ENCODE measurements at places on chromosomes 2 and 18.
A peak's percentile ranks its signal among the peaks of the same experiment; 100 is the strongest.

DNA sequence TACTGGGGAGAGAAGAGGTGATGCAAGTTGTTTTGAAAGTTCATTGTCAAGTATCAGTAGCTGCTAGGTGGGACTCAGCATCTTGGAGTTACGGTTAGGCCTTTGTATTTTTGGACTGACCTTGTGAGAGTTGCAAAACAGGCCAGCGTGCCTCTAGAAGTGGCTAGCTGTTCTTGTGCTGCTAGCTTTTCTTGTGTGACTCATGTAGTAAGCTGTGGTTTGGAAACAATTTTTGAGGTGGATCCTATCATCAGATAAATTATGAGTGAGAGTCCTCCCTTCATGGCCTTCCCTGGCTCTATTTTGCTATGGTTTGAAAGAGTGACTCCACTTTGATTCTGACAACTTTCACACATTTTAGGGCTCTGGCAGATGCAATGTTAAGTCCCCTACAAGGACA, 409.2 kb upstream of the HS6ST1 start:
- no peak for DNase-seq

DNA sequence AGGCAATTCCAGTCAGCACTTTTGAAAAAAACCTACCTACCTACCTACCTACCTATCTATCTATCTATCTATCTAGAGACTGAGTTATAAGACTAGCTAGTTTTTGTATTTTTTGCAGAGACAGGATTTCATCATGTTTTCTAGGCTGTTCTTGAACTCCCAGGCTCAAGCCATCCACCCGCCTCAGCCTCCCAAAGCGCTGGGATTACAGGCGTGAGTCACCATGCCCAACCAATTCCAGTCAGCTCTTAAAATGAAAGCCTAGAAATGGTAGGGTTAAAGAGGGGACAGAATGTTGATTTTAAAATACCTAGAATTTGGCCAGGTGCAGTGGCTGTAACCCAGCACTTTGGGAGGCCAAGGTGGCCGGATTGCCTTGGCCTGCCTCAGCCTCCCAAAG, 19.1 kb downstream of the MSH2 start:
- no peak for DNase-seq

DNA sequence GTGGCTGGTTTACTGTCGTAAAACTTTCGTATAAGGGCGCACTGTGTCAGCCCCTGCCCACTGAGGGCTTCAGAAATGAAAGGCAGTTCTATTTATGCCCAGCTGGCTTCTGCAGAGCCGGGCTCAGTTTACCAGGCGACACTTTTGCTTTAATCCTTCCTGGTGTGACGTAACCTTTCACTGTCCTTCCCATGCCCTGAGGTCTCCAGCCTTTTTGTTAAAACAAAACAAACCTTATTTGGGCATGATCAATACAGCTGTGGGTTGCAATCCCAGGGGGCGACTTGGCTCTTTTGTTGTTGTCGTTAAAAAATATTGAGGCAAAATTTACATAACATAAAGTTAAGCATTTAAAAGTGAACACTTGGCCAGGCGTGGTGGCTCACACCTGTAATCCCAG, 85.3 kb downstream of the AGAP1 start:
- no peak for DNase-seq

GRCh38 chr18:45056926-45057325, 376.2 kb downstream of the SETBP1 start:
- DNase-seq, result no peak

DNA sequence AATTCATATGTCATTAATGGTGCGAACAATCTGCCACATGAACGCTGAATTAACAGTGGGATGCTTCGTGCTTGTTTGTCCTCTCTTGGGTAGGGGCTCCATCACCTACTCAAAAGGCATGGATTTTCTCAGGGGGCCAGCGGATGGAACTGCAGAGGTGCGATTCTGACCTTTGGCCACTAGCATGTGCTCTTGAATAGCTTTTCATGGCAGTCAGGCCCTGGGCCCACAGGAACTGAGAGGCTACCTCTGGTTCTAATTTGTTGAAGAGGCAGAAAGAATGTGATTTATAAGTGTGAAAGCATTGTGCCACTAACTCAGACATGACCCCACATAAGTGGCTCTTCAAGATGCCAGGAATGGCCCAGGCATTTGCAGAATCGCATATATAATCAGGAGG, 283.2 kb downstream of the INSIG2 start:
- no peak for DNase-seq

DNA sequence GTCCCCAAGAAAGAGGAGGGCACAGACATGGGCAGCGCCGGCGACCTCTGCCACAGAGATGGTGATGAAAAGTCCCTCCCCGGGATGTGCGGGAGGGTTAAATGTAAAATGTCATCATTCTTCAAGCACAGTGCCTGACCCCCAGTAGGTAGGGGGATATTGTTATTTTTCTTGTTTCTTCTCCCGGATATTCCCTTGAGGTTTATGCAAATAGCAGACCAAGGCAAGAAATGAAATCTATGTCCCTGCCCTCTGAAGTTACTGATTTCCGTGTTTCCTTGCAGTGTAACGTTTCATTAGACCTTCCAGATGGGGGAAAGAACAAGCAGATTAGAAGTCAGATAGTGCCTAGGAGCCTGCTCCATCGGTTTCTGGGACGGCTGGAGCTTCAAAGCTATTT, 158.3 kb downstream of the KLHL29 start:
- DNase-seq, result no peak

DNA sequence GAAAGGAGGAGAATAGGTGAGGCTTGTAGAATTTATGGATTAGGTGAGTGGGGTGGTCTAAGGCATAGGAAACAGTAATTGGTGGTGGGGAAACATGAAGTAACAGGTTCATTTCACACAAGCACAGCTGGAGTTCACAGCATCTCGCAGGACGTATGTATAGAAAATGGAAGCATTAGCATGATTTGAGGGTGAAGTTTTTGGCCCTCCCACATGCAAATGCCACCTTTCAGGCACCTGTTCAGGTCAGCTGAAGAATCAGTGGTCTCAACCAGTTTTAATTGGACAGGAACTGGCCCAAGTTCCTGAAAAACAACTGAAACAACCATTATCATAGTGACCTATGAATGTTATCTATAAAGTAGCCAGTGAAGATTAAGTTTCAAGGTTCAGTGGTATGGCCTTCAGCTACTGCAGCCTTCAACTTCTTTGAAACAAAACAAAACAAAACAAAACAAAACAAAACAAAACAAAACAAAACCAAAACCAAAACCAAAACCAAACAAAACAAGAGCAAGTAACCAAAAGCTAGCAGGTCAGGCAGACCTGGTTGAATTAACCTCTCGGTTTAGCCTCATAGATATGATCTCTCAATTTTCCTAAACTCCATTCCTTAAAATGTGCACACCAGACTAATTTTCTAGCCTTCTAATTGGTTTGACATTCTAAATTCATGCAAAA, 102.1 kb upstream of the SPHKAP start:
- no peak for DNase-seq

DNA sequence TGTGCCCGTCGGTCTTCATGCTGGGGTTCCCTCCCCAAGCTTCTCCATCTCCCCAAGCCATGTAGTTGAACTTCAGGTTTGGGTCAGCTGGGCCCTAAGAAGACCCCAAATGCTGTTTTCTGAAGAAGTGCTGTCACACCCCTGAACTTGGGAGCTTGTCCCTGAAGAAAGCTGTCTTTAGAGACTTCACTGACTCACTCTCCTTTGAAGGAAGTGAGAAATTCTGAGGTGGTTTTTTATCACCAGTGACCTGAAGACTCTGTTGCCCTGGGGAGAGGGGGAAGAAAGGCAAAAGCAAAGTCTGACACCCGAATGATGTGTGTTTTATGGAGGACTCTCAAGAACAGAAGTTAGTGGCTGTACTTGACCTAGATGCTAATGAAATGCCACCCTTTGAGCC, 83.6 kb upstream of the BCL2L11 start:
- no peak for DNase-seq

DNA sequence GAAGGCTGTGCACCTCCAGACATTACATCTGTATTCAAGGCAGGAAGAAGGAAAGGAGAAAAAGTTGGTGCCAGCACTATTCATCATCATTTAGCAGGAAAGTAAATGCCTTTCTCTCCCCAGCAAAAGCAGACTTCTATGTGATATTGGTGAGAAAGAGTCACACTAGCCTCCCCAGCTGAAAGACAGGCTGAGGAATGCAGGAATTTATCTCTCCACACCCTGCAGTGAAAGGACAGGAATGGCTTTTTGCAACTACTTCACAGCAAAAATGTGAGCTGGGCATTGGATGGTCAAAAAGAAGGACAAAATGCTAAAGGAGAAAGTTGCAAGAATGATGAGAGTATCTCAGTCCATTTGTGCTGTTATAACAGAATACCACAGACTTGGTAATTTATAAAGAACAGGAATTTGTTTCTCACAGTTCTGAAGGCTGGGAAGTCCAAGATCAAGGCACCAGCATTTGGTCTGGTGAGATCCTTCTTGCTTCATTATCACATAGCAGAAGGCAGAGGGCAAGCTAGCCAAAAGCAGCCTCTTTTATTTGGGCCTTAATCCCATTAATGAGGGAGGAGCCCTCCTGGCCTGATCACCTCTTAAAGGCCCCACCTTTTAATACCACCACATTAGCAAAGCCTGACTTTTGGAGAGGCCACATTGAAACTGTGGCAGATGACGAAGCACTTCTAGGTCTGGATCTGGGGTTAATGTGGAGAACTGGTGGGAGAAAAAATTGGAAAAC, 388.1 kb upstream of the SLC14A2 start:
- no peak for DNase-seq

GRCh38 chr18:57122936-57123510, 23.9 kb upstream of the BOD1L2 start:
- DNase-seq, result no peak

- DNase-seq, result no peak
Observed at GRCh38 chr2:58055033-58055786, 8.6 kb downstream of the VRK2 start.

DNA sequence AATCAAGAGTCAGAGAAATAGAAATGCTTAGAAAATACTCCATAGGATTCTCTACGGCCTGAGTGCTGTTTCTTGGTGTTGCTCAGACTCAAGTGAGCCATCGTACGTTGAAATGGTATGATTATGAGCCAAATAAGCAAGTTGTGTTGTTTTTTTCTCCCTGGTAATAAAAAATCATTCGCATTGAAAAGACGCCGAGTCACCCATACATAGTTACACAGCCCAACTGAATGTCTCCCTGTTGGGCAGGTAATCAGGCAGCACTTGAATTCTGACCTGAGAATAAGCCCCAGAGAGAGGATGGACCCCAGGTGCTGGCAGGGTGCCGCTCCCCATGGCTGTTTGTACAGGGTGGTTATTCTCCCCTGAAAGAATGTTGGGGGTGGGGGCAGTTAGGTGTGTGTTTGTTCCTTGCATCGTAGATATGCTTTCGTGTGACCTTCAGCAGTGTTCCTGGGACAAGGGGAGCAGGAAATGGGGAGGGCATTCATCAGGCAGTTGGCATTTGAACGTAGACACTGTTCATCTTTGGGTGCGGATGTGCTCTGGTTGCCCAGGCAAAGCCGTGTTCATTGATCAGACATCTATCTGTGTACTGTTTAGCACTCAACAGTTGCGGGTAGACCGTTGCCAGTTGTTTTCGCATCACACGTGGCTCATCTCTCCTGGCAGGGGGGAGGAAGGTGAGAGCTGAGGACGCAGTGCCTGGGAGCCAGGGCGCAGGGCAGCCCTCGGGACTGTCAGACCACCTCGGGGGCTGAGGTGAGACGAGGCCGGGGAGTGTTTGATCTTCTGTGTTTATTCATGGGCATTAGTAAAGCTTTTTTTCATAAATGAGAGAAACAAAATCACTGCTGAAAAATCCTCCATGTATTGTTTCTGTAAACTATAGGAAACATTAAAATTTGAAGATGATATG, 27.3 kb downstream of the MTCL1 start:
- DNase-seq, result no peak

DNA sequence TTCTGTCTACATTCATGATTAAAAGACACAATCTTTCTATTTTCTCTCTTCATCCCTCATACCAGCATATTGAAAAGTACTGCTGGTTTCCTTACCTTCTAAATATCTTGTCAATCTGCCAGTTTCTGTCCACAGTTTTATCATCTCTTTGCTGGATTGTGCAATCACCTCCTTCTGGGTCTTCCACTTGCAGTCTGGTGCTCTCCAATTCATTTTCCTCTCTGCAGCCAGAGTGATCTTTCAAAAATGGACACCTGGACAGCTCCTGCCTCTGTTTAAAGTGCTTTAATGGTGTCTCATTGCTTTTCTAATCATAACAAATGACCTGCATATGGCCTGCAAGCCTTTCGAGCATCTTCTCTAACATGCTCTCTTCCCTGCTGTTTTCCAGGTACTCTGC, 94.0 kb downstream of the C1QL2 start:
- DNase-seq, result no peak

DNA sequence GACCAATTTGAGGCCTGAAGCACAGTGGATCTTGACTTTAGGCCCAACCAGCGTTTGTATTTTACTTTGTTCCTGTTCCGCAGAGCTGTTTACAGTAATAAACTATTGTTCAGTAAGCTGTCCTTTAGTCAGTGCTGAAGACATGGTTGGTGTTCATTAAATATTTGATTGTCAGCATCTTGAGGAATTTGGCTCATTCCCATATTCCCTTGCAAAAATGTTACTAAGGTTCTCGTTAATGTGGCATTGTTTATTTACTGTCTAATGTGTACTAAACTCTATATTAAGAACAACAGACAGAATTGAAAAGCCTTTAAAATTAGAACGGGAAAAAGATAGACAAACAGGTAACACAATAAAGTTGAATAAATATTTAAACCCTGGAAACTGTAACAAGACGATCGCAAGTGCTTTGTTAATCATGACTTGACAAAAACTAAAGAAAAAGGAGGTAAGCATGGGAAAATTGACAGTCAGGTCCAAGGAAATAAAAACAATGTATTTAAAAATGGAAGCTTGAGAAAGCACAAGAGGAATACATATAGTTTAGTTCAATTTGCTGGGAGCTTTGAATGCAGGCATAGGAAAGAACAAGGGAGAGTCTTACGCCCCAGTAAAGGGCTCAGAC, 1060.8 kb upstream of the CRIM1 start:
- no peak for DNase-seq

GRCh38 chr2:99974275-99974674, 168.1 kb downstream of the AFF3 start:
- DNase-seq, result no peak

GRCh38 chr2:86296947-86297346, 40.5 kb downstream of the REEP1 start:
- DNase-seq, result no peak

GRCh38 chr2:193272011-193272410, 1077.3 kb upstream of the TMEFF2 start:
- DNase-seq, result no peak

GRCh38 chr2:126657636-126658318, 1.8 kb downstream of the GYPC start:
- DNase-seq, result peak; percentile 70

DNA sequence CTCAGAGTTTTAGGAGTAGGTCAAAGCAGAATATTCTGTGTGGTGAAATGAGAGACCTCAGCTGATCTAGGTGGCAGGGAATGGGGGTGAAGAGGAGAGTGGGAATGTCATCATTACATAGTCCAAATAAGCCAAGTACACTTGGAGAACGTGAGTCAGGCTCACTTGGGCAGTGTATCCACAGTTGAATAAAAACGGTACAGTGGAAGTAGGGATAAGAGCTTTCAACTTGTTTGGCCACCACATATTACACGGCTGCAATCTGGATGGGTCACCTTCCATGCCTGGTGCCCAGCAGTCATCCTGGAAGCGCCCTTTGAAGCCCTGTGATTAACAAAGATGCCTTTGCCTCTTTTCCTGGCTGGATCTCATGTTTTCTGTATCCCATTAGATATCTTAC, 28.6 kb downstream of the MIB1 start:
- DNase-seq, result no peak
